ENCODE measurements at places on chromosomes 1 and 21.

DNA sequence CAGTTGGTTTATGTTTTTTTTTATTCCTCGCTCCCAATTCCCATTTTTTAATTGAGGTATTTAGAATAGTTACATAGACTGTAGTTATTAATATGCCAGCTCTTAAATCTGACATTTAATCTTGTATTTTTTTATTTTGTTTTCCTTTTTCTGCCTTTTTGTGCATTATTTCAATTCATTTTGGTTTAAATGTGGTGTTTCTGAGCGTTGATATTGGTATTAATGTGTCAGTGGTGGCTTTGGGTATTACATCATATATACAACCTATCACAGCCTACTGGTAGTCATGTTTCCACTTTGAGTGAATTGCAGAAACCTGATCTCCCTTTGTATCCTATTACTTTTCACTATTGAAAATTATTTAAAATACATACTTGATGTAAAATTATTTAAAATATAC, 1027.3 kb downstream of the KCNT2 start:
- DNase-seq, result no peak

- DNase-seq, result no peak
Observed at GRCh38 chr1:173118404-173118803, 67.7 kb upstream of the TNFSF18 start.

DNA sequence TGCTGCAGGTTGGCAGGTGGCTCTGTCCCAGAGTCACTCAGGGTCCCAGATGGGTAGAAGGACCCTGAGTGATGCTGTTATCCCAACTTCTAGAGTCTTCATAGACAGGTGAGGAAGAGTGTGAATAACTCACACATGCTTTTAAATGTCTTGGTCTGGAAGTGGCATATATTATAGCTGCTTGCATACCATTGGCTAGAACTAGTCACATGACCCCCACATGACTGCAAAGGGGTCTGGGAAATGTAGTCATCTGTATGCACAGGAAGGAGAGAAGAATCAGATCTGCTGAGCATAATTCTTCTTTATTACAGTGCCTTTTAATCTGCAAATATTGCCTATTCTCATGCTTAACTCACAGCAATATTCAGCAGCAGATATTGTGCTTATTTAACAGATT, 28.2 kb upstream of the KLHDC7A start:
- peak; percentile 21 for DNase-seq

DNA sequence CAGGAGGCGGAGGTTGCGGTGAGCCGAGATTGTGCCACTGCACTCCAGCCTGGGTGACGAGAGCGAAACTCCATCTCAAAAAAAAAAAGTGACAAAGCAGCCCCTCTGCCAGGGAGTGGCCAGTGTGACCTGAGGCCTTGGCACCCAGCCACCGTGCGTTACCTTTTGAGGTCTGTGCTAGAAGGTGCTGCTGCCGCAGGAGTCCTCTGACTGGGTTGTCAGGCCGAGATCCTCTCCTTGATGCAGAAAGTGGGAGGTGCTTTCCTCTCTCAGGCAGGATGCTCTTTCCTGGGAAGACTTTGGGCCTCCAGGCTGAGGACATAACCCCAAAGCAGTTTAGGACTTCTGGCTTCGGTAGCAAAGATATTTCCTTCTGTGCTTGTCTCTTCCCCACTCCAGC, 280.5 kb upstream of the VAMP3 start:
- no peak for DNase-seq

DNA sequence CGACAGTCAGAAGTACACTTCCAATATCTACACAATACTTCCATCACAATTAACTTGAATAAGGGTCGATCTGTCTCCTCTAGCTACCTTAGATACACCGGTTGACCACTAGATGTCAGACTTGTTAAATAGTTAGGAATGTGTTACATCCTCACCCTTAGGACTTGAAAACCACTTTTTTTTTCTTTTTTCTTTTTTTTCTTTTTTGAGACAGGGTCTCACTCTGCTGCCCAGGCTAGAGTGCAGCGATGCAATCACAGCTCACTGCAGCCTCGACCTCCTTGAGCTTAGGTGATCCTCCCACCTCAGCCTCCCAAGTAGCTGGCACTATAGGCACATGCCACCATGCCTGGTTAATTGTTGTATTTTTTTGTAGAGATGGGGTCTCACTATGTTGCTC, 120.4 kb upstream of the GREM2 start:
- DNase-seq, result peak; percentile 23
